ENCODE measurements at places on chromosomes 1 and 21. TPM values are rescaled to one million over a fixed set of nuclear protein-coding genes. Genes with fewer than 3 reads are reported as not detected.

The RAP1GAP gene
- total RNA-seq = 0.72 TPM

The CLEC20A gene
- total RNA-seq = not detected

The GJA9 gene
- not detected for total RNA-seq

The ADARB1 gene
- total RNA-seq = 49.7 TPM

The BTBD8 gene
- total RNA-seq = 7.5 TPM

The URB2 gene
- 9.4 TPM for total RNA-seq

The ETNK2 gene
- total RNA-seq = 3.2 TPM

The NR1I3 gene
- not detected for total RNA-seq

The PLA2G5 gene
- not detected for total RNA-seq

The CYP4A11 gene
- not detected for total RNA-seq

DNA sequence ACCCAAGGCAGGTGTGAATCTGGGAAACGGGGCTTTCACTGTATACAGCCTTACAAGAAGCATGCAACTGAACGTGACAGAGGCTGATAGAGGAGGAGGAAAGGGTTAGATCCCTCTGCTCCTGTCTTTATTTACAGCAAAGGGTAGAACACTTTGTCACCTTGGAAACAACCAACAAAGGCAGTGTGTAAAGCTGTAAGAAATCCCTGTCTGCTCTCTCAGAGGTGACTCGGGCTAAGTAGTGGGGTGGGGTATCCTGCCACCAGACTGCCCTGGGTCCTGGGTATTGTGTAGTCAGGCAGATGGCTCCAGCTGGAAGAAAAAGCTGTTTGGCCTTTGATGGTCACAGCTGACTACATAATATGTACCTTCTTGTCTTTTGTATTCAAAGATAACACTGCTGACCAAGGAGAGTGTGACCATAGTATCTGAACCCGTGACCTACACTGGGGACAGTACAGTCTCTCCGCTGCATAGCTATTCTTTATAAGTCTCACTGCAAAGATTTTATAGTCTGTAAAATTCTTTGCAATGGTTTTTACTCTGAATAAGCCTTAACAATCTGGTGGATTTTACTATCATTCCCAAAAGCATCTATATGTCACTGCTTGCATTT lies 22.1 kb upstream of the POU2F1 start:
- DNase-seq = no peak

GRCh38 chr1:74780594-74780993 lies 47.6 kb downstream of the TYW3 start:
- no peak for DNase-seq

DNA sequence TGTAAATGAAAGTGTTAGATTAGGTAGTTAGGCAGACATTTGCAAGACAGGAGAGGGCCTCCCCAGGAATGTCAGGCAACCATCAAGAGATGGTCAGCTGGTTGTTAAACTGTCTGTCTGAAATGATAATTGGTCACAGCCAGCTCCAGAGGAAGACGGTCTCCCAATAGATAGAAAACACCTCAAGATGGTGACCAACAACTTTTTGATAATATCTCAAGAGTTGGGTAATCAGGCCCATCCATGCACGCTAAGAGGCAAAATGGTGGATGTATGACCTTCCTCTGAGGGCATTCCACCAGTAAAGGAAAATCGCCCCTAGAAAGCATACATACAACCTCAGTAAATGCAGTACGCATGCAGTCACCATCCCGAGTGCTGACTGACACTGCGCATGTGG lies 118.2 kb downstream of the MAP3K21 start:
- DNase-seq = no peak

DNA sequence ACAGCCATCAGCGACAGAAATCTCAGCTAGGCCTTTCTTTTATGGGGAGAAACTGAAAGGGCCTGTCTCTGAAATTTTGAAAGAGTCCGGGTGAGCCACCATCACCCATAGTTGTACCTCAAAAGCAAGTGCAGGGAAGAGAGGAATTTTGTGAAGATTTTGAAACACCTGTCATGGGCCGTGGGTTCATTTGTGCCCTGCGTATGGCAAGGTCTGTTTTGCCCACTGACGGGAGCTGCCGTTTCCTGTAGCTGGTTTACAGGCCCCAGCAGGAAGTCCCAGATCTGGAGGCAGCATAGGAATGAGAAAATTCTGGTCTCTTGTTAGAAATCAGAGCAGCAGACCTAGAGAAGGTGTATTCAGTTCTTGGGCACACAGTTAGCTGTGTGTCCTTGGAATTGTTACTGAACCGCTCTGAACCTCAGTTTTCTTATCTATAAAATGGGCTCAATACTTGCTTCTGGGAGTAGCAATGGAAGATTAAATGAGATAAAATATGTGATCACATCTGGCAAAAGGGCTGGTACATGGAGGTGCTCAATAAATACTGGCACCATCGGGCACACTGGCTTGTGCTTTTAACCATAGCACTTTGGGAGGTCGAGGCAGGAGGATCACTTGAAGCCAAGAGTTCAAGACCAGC lies 52.5 kb downstream of the MAN1C1 start:
- peak; percentile 5 for DNase-seq

GRCh38 chr21:32612999-32613337 lies 791 bp upstream of the CFAP298 start:
- DNase-seq = no peak

DNA sequence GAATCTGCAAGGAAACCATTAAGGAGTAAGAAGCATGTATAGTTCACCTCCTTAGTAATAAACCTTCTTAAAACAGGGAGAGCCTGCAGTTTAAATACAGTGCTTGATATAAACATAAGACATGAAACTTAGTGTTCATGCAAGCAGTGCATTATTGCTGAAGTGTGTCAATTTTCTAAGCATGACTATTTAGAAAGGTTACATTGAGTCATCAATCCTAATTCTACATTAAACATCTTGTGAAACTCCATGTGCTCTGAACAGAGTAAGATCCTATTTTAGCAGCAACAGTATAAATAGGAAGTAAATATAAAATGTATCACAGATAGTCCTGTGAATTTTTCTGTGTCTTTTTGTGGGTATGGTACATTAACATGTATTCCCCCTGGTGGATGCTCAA lies 135.5 kb downstream of the ESRRG start:
- no peak for DNase-seq

- no peak for DNase-seq
Observed at GRCh38 chr1:88376421-88376820, 307.7 kb upstream of the PKN2 start.

- peak; percentile 35 for DNase-seq
Observed at GRCh38 chr1:110676970-110677369, 2.2 kb upstream of the KCNA3 start.

GRCh38 chr21:45299026-45299863 lies 11.6 kb upstream of the POFUT2 start:
- no peak for DNase-seq

- DNase-seq = no peak
Observed at GRCh38 chr1:246632281-246633168, 66.3 kb downstream of the CNST start.

DNA sequence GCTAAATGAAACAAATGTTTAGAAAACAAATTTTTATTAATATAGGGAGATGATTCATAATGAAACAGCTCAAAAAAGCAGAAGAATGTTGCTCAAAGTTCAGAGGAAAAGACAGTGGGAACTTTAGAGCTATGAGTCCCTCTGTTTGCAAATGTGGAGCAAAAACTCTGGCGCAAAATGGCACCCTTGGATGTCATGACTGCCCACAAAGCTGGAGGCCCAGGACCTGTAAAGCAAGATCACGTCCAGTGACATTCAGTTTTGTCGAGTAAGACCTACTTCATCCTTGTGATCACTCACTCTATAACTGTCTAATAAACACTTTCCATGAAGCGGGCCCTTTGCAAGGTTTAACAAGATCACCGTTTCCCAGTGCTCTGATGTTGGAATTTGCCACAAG lies 9.1 kb upstream of the EXO1 start:
- DNase-seq = no peak

GRCh38 chr1:89863165-89863830 lies 42.5 kb downstream of the LRRC8D start:
- DNase-seq = peak; percentile 32

DNA sequence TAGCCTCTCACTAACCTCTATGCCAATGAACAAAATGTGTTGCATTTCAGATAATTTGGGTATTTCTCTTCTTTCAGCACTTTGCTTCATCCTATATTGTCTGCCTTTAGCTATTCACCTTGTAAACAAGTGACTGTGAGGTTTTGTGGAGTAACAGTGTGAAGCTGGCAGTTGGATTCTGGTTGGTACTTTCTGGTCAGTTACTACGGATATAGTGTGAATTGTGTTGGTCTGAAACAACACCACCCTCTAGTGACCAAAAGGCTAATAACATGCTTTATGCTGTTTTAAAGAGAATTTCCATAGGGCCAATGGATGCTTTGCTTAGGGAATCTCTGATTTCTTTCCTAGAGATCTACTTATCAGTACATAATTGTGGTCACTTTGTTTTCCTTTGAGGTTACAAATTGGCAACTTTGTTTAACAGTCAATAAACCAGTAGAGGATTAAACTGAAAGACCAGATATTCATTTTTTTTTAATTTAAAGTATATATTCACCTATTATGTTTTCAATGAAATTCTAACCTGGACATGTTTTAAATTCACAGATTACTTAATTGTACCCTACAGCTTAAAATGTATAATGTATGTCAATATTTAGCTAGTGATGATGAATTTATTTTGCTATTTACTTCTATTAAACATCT lies 2.5 kb upstream of the PTGER3 start:
- DNase-seq = peak; percentile 45

DNA sequence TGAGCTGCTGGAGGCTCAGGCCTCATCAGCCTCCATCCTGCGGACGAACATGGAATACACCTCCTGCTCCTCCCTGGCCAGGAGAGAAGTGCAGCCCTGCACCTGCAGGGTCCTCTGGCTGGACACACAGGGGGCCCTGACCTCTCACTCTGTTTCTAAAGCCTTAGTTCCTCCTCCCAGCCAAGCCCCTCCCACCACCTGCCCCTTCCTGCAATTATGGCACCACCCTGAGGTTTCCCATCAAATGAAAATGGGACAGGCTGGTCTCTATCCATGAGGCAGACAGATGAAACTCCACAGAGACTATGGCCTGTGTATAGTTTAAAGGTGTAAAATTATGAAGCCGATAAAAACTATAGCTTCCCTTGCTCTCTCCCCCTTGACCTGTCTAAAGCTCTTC lies 42.6 kb downstream of the CACNA1S start:
- DNase-seq = no peak

- no peak for DNase-seq
Observed at GRCh38 chr1:172680733-172681275, 21.9 kb downstream of the FASLG start.

DNA sequence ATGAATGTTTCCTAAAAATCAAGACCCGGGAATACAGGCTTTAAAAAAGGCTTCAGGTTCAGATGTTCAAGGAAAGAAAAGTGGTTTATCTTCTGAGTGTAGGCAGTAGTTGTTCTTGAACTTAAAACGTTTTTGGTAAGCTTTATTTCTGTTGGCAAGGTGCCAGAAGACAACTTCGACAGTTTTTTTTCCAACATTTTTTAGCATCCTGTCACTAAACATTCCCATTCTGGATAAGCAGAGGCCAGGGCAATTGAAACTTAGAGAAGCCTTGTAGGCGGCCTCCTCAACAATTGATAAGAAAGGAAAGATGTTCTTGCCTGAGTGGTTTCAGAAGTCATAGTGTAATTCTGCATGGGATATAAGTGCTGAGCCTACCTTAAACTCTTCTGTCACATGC lies 66.7 kb downstream of the PATJ start:
- no peak for DNase-seq

- no peak for DNase-seq
Observed at GRCh38 chr1:154746622-154747299, 123.3 kb downstream of the KCNN3 start.

GRCh38 chr1:98453066-98453465 lies 208.5 kb upstream of the SNX7 start:
- no peak for DNase-seq

- no peak for DNase-seq
Observed at GRCh38 chr1:234971586-234972297, 156.9 kb downstream of the TOMM20 start.

- DNase-seq = no peak
Observed at GRCh38 chr1:8589571-8589970, 227.9 kb downstream of the RERE start.

GRCh38 chr1:202698276-202698675 lies 12.0 kb downstream of the SYT2 start:
- DNase-seq = no peak

DNA sequence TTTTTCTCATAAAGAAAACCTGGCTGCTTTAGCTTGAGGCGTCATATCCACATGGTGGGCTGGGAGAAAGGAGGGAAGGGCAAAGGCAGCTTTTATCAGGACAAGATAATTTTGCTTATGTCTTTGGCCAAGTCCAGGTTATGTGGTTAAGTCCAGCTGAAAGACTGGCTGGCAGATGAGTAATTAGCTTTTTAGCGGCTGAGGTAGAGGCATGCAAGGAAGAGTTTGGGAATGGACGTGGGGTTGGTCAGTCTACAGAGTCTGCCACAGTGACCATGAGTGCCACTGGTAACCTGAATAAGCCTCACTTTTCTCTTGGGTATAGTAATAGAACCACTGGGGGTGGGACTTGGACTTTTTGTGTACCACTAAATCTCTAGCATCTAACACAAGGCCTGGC lies 39.8 kb downstream of the NEK7 start:
- no peak for DNase-seq

DNA sequence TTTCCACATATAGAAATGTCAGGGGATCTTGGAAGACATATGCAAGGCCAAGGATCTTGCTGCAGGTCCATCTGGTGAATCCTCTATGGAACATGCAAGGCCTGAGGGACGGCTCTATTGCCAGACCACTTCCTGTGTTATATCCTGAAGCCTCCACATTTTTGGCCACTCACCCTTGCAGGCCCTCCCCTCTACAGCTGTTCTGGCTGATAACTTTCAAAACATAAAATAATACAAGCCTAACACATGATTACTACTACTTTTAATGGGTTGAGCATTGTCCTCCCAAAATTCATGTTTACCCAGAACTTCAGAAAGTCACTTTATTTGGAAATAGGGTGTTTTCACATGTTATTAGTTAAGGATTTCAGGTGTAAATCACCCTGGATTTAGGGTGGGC lies 18.5 kb upstream of the LYPLAL1 start:
- DNase-seq = no peak

- DNase-seq = no peak
Observed at GRCh38 chr1:58855274-58856165, 71.7 kb upstream of the JUN start.

Data from CD4-positive, alpha-beta memory T cell (primary cell).